ENCODE measurements at places on chromosomes 13 and 19. TPM values are rescaled to one million over a fixed set of nuclear protein-coding genes. Genes with fewer than 3 reads are reported as not detected.

The ACP4 gene
- polyA plus RNA-seq: 0.10 TPM

The ZNF69 gene
- polyA plus RNA-seq: 14.1 TPM

The TEX29 gene
- 0.48 TPM for polyA plus RNA-seq

The RFPL4AL1 gene
- polyA plus RNA-seq: not detected

The CLEC17A gene
- 0.23 TPM for polyA plus RNA-seq

The KRTDAP gene
- 0.49 TPM for polyA plus RNA-seq

The ZNF578 gene
- 5.1 TPM for polyA plus RNA-seq

Data from left renal cortex interstitium (tissue), 4 donors.